ENCODE measurements at places on chromosomes 2 and 18.

GRCh38 chr2:217915706-217916105, 87.1 kb downstream of the TNS1 start:
- DNase-seq: no peak

DNA sequence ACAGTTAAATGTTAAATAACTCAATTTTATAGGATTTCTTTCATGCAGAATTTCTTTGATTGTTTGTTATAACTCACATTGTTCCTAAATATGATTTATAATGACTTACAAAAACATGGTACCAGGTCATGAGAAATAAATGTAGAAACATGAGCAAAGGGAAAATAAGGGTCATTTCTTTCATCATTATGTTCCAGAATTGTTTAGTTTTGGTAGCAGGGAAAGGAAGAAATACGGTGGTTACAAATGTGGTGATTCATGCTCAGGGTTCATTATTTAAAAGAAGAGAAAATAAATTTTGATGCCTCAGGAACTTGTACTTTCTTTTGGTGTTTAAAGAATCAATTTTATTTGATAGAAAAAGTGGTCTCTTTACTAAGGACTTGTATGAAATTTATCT, 4.4 kb downstream of the LYPD6B start:
- DNase-seq: no peak

DNA sequence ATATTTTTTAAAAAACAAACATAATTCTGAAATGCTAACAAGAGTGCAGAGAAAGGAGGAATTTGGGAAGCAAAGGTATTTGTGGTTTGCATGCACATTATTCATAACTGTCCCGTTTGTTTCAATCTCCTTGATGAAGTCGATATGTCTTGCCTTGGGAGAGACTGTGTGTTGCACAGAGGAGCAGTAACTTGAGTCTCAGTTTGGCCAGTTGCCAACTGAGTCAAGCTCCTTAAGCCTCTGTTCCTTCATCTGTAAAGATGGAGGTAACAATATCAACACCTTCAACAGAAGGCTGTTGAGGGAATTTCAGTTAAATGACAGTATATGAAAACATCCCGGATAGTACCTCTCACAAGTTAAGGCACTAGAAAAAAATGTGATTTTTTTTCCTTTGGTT, 226.2 kb downstream of the ASXL3 start:
- no peak for DNase-seq

- no peak for DNase-seq
Measured at GRCh38 chr2:62204998-62205496, 9.1 kb downstream of the B3GNT2 start.

GRCh38 chr2:185050804-185051203, 452.5 kb downstream of the ZNF804A start:
- DNase-seq: no peak

DNA sequence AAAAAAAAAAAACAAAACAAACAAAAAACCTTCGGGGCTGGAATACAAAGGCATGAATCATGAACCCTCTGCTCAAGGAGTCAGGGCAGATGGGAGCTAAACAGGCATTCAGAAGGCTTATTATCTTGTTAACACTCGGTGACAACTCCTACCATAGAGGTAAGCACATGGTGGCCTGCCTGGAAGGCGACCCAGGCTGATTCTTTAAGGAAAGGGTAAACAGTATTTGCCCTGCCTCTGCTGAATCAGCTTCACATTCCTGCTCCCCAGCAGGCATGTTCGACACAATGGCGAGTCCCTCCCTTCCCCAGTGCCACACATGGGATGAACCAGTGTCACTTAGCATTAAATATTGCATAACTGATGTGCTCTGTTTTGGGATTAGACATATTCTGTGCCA, 191.9 kb downstream of the ARL4C start:
- peak; percentile 69 for DNase-seq

- DNase-seq: peak; percentile 96
Measured at GRCh38 chr18:77063260-77063659, 69.3 kb downstream of the MBP start.

DNA sequence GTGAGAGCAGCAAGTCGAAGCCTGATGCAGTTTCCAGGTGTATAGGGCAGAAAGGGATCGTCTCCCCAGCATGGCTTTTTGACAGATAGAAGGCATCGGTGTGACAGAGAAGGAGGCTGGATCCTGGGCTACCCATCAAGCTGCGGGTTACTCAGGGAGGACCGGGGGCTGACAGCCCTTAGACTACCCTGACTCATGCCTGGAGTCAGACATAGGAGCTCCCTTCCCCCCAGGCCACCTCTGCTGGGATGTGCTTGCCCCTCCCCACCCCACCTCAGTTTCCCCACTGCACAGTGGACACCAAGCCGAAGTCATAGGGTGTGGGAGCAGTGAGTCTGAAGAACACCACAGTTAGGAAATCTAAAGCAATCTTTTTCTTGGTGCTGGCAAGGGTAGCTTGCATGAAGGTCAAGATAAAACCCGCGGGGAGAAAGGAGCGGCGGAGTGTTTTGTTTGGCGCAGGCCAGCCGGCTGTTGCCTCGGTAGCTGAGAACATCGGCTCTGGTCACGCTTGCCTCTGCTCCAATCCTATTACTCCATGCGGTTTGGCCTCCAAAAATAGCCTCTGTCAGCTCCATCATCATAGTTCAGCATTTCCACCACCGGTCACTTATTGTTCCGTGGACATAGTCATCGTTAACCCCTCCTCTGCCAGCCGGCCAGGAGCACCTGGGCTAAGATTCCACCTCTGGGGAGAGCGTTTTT, 169.2 kb upstream of the GLI2 start:
- DNase-seq: no peak

Measured in ELR (cell line).